ENCODE measurements at places on chromosomes 16 and 17.
A peak's percentile ranks its signal among the peaks of the same experiment; 100 is the strongest.

DNA sequence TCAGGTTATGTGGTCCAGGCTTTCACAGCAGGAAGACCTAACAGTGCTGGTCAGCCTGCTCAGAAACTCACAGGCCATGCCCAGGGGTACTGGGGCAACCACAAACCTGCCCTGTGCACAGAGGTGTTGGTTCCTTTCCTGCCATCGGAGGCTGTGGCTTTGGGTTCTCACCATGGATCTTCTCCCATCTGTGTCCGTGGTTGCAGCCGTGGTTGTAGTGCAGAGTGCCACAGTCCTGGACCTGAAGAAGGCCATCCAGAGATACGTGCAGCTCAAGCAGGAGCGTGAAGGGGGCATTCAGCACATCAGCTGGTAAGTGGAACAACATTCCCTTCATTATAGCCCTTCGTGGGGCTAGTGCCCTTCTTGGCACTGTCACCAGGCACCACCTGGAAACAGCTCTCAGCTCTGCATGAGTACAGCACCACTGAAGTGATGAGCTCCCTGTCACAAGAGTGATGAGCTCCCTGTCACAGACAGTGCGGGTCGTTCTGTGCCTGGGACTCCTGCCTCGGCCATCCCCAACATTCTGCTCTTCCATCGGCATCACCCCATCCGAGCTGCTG lies 2.0 kb downstream of the SNRNP25 start:
- DNase-seq: no peak

GRCh38 chr16:2897110-2897509 lies 14.1 kb downstream of the FLYWCH2 start:
- no peak for DNase-seq

DNA sequence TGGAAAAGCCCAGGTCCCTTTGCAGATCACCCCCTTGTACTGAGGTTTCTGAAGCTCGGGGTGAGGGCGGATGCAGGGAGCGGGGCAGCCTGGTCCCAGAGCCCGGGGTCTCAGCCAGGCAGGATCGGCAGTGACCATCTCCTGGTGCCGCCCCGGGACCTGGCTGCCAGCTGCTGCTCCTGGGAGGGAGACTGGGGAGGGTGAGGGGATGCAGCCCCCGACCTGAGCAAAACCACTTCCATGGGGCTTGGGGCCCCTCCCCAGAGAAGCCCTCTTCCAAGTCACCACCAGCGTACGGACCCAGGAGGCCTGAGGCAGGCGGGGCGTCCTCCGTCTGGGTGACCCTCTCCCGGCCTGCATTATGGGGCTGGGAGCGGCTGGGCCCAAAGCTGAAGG lies 14.8 kb downstream of the CD7 start:
- no peak for DNase-seq

- no peak for DNase-seq
Observed at GRCh38 chr16:55706739-55707384, 51.1 kb downstream of the SLC6A2 start.

GRCh38 chr16:72764015-72764654 lies 283.8 kb downstream of the ZFHX3 start:
- no peak for DNase-seq

DNA sequence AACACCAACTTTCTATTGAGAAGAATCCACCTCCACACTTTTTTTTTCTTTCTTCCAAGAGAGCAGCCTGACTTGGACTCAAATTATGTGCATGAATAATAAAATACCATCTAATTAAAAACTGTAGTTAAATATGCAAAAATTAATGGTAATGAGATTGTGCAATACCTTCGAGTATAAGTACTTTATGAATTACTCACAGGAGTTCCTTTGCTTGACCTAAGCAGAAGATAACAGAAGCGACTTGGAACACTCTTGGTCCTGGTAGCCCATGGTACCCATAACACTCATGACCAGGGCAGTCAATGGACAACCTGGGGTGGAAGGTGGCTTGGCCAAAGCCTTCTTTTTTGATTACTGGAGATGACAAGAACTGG lies 203.5 kb upstream of the IRX3 start:
- DNase-seq: no peak

GRCh38 chr17:34360601-34361270 lies 2.3 kb downstream of the CCL1 start:
- no peak for DNase-seq

- peak; percentile 72 for DNase-seq
Observed at GRCh38 chr17:40499551-40500189, 1.8 kb downstream of the TNS4 start.

DNA sequence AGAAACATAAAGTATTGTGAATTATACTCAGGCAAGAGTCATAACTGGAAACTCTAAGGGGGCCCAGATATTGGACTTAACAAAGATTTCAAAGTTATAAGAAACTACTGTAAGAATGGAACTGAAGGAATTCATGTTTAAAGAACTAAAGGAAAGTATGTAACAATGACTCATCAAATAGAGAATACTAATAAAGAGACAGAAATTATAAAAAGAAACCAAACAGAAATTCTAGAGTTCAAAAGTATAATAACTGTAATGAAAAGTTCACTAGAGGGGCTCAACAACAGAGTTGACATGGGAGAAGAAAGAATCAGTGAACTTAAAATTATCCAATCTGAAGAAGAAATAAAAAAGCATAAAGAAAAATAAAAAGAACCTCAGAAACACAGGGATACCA lies 55.4 kb downstream of the ADCY9 start:
- no peak for DNase-seq

DNA sequence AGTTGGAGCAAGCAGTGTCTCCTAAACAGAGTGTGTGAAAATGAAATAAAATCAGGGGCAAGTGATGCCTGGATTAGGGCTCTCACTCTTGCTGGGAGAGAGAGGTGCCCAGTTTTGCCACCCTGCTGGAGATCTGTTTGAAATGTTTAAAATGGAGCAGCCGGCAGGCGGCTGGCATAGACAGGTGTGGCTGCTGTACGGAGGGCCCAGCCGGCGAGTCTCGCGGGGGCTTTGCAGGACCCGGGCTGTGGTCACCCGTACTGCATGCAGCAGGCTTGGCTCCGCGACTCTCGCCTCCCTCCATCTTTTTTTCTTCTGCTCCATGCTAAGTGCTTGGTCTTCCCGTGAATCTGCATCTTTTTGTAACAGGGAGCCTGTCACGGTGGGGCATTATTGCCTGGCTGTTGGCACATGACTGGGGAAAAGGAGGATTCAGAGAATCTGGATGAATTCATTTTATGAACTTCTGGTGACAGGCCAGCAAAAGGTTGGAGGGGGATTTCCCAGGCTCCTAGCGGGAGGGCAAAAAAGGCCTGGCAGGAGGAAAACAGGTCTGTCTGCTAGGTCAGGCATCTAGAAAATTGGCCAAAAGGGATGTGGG lies 1.8 kb downstream of the ZNRF1 start:
- no peak for DNase-seq

DNA sequence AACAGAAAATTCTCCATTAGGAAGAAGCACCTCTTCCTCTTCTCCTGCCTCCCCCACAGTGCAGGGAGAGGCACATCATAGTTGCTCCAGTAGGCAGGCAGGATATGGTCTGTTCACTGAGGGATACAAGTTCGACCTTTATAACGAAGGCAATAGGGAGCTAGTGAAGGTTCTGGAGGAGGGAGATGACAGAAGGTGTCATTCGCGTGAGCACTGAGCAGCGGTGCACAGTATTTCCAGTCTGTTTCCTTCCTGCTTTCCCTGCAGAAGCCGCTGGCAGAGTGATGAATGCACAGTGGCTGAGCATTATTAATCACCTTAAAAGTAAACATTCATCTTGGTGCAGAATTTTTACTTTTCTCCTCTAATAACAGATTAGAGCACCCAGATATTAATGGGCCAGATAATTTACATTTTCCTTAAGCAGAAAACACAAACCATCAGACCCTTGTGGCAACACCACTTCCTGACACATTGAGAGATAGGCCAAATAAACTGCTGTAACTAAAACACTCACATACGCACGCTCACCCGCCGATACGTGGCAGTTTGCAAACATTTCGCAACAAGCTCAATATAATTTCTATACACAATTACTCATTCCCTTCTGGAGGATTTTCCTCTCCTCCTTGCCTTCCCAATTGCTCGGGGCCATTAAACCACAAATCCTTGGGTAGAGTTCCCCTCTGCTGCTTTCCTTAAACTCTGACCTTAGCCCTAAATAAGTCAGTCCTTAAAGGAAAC lies 69.5 kb downstream of the AIPL1 start:
- no peak for DNase-seq

- no peak for DNase-seq
Observed at GRCh38 chr16:49048557-49048956, 233.1 kb downstream of the CBLN1 start.

GRCh38 chr17:13273806-13274205 lies 256.0 kb upstream of the ELAC2 start:
- no peak for DNase-seq

- DNase-seq: no peak
Observed at GRCh38 chr17:29273924-29274323, 20.0 kb downstream of the NUFIP2 start.

GRCh38 chr17:47879028-47879585 lies 16.9 kb upstream of the SP2 start:
- no peak for DNase-seq

GRCh38 chr17:58710948-58711552 lies 18.6 kb downstream of the RAD51C start:
- DNase-seq: peak; percentile 47

- DNase-seq: peak; percentile 28
Observed at GRCh38 chr17:58121925-58122324, 26.3 kb upstream of the OR4D1 start.

DNA sequence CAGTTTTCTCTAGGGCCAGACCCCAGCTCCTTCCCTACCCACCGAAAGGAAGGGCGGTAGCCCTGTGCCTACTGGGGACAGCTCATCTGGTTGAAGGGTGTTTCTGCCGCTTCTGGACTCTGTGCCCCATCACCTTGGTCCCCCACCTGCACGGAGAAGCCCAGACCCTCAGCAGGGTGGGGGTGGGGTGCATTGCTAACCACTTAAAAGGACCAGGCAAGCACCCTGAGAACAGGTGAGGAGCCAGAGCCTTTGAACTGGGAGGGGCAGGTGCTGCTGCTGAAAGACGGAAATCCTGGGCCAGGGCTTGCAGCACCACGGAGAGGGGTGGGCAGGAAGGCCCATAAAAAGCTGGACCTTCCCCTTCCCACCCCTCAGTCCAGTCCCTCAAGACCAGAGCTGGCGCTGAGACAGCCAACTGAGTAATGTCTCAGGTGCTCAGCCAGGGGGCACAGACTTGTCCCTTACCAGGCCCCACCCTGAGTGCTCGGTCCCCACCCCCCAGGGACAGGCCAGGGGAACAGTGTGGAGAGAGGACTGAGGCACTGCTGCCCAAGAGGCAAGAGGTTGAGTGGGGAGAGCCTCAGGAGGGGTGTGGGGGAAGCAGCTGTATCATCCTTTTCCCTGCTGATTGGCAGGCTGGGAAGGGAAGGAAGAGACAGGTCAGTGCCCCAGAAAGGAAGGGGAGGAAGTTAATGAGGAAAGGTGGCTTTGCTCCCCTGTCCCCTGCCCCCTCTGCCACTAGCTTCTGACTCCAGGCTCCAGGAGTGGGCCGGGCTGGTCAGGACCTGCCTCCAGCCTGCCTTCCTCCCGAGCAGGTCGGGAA lies 10.9 kb upstream of the SP2 start:
- DNase-seq: no peak

Measured in stromal cell of bone marrow (primary cell).